Renal pelvis (tissue), 12 donors: ENCODE measurements at places on chromosomes 7 and 10. TPM values are rescaled to one million over a fixed set of nuclear protein-coding genes. Genes with fewer than 3 reads are reported as not detected.

Gene AGFG2
- 12.8 TPM for polyA plus RNA-seq

Gene MOGAT3
- polyA plus RNA-seq = 1.7 TPM

Gene GJD4
- 0.21 TPM for polyA plus RNA-seq

Gene NRP1
- 166 TPM for polyA plus RNA-seq

Gene TACR2
- 0.34 TPM for polyA plus RNA-seq

Gene KNDC1
- polyA plus RNA-seq = 10.1 TPM

Gene ZNF727
- 0.62 TPM for polyA plus RNA-seq

Gene CC2D2B
- polyA plus RNA-seq = 1.8 TPM

Gene ODAD2
- 1.8 TPM for polyA plus RNA-seq

Gene TSPAN15
- polyA plus RNA-seq = 49.7 TPM

Gene AFAP1L2
- polyA plus RNA-seq = 45.6 TPM

Gene C10orf143
- polyA plus RNA-seq = 7.1 TPM

Gene SPDYE2B
- 5.0 TPM for polyA plus RNA-seq

Gene SPDYE16
- 1.7 TPM for polyA plus RNA-seq

Gene CTNNA3
- polyA plus RNA-seq = 4.2 TPM
